ENCODE measurements at places on chromosomes 3 and 15.
A peak's percentile ranks its signal among the peaks of the same experiment; 100 is the strongest.

- DNase-seq: no peak
These were observed 113.4 kb upstream of the CBLB start for GRCh38 chr3:105982207-105982606.

- DNase-seq: no peak
These were observed 534.2 kb downstream of the ZIC1 start for GRCh38 chr3:147943265-147943945.

GRCh38 chr3:12954891-12955650, 113.7 kb upstream of the RPL32 start:
- peak; percentile 16 for DNase-seq

GRCh38 chr15:99994849-99995248, 261.6 kb upstream of the LYSMD4 start:
- DNase-seq: no peak

- DNase-seq: no peak
These were observed 198.8 kb downstream of the FNDC3B start for GRCh38 chr3:172238188-172238587.

DNA sequence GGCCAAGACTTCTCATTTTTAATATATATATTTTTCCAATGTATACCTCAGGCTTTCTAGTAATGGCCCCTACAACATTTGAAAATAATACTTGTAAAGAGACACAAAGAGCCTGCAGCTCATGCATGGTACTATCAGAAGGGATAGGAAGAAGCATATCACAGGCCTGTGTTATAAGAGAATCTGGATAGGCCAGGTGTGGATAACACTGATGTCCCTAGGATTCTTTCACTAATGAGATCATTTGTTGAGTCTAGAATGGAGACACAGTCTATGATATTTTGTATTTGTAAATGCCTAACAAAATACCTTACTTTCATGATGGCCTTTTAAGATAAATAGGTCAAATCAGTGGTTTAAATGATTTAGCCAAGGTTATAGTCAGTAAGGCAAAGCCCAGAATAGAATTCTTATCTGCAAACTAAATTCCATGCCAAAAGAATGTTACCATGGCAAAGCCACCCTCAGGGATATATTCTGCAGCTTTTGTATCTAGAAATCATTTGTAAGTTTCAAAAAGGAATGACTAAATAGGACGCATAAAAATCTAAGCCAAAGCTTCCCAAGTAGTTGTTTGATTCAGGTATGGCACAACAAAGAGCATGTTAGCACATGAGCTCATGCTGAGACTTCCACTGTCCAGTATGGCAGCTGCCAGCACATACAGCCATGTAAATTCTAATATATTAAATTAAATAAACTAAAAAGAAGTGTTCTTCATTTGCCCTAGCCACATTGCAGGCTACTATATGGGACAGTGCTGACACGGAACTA, 10.0 kb downstream of the DCP1A start:
- DNase-seq: no peak

- no peak for DNase-seq
These were observed 108.2 kb upstream of the KBTBD8 start for GRCh38 chr3:66889750-66890494.

DNA sequence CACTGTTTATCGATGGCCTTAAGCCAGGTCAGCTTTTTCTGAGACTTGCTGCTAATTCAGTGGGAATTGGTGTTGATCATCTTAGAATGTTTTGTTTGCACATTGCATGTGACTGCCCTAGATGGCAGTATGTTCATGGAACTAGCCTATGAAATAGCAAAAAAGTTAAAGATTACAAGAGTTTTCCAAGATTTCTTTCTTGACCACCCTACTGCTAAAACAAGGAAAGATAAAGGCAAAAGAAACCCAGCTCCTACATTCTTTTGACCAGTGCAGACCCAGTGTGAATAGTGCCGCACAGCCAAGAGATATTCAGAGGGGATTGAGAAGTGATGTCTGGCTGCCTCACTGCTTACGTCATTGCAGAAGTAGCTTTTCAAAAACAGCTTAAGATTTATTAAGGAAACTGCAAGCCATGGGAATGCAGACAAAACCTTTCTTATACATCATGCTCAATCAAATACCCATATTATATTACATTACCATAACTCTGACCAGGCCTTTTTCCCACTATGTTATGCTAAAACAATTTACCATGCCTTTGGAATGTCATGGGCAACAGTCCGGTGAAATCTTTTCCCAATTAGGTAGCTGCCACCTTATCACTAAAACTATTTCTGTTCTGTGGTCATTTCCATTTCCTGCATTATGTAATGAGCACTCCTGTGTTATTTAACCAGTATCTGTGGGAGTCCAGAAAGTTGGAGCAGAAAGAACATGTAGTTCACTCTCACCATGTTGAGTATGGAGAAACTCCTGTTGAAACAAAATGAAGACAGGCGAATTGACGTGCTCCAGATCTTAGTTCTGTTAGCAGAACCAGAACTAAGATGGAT, 6.0 kb downstream of the PHLDB2 start:
- peak; percentile 86 for DNase-seq

- no peak for DNase-seq
These were observed 36.3 kb upstream of the PPM1L start for GRCh38 chr3:160719710-160720109.

DNA sequence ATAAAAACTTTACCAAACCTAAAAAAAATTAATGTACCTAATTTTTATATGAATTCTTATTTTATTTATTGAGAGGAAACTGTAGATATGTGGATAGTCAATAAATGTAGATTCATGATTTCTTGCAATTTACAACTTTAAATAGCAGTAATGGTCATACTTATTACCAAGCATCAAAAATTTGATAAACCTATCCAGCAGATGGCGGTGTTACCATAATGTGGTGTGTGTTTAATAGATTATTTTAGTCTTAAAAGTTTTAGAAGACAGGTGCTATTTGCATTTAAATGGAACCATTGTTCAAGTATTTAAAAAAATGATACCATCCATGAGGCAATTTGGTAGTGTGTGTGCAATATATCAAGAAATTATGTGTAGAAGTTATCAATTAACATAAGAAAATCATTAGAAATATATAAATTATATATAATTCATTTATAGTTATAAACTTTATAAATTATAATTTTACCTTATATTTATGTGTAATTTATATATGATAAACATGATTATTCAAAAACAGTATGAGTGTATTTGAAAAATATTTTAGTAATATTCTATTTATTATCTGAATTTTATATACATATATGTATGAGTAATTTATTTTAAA, 176.0 kb upstream of the BCHE start:
- peak; percentile 19 for DNase-seq

GRCh38 chr15:24956111-24956838, 1.5 kb downstream of the SNRPN start:
- peak; percentile 31 for DNase-seq

GRCh38 chr15:62390791-62391640, 225.9 kb upstream of the C2CD4B start:
- peak; percentile 43 for DNase-seq

- no peak for DNase-seq
These were observed 46.1 kb upstream of the TUSC7 start for GRCh38 chr3:116663161-116664110.

- no peak for DNase-seq
These were observed 33.2 kb downstream of the PML start for GRCh38 chr15:74027688-74028087.

GRCh38 chr15:73799466-73799865, 46.3 kb upstream of the INSYN1 start:
- no peak for DNase-seq

- no peak for DNase-seq
These were observed 5.7 kb downstream of the PCCB start for GRCh38 chr3:136255672-136256406.

- DNase-seq: no peak
These were observed 1.7 kb downstream of the MRAS start for GRCh38 chr3:138349926-138350665.

DNA sequence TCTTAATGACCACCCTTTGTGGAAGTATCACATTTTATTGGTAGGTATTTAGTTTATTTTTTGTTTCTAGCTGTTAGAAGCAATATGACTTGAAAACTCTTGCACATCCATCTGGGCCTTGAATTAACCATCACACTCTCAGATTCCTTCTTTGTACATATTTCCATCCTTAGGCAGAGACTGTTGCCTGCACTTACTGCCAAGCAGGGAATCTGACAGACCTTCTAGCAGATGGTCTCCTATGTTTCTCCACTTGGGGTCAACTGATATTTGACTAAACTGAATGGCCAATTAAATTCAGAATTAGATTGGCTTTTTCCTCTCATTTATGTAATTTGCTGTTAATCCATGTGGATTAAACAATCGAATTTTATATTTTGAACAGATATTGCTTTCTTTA, 324.9 kb upstream of the TGFBR2 start:
- DNase-seq: no peak

- no peak for DNase-seq
These were observed 388.2 kb upstream of the AGTR1 start for GRCh38 chr3:148309390-148310035.

DNA sequence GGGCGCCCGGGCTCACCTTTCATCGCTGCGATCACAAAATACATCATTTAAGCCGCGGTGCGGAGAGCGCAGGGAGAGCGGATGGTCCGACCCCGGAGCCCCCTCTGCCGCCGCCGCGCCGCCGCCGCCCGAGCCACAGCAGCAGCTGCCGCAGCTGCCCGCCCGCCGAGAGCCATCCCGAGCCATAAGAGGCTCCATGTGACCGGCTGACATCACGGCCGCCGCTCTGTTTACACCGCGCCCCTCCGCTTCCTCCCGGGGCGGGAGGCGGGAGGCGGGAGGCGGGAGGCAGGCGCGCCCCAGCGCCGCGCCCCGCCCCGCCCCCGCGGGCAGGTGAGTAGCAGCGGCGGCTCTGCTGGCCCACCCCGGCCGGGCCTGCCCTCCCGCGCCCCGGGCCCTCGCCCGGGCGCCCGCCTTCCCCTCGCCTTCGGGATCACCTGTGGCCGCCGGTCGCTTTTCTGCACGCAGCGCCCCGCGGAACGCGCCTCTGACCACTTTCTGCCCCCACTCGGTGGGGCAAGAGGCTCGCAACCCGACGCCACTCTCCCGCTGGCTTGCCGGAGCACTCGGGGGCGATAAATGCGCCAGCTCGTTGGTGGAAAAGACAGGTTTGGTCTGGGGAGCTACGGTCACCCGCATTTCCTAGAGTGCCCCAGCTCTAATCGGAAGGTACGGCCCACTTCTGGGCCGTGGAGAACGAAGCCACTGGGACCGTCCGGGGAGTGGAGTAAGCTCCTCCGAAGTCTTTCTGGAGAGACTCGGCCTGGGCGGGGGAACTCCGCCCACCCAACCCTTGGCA, 113.6 kb upstream of the ICE2 start:
- peak; percentile 15 for DNase-seq

DNA sequence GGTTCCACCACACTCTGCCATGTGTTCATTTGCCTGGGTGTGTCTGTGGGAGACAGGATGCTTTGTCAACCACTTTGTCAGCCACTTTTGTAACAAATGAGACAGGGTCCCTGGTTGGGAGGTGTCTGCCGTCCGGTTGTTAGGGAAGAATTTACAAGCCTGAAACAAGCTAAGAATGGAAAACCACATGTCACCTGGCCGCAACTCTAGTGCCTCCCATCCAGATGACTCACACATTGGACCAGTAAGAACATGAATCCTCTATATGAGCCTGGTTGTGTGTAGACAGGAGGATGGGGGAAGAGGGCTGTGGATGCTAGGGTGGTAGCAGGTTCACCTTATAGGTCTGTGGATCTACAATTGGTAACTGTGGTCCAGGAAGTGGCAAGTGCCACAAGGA, 335.3 kb downstream of the CLSTN2 start:
- no peak for DNase-seq

DNA sequence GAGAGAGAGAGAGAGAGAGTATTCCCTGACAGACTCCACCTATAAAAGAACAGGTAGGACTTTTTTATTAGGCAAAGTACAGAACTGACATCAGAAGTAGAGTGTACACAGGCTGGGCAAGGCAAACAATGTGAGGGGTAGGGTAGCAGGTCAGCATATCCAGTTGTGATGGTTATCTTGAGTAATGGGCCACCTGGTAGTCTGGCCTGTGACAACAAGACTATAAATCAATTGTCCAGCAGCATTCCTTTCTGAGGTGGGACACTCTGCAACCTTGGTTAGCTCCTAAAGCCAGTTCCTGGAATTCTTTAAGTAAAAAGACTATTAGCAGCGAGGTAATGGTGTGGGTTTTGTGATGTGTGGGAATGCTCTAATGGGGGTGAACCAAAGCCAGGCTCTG, 14.9 kb upstream of the TMCC1 start:
- DNase-seq: no peak

DNA sequence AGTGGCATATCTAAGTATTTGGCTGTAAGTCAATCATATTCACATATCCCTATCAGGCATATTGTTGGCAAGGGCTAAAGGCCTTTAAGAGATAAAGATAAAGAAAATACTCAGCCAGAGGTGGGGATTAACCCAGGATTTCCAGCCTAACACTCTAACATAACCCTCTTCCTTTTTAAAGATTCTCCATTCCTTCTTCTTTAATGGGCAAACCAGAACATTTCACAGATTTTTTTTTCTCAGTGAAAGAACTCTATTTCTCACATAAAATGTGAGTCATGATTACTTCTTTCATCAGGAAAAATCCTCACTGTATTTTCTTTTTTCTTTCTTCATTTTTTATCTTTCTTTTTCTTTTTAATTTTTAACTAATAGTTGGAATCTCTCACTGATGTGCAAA, 200.4 kb downstream of the NR1D2 start:
- no peak for DNase-seq

- no peak for DNase-seq
These were observed 109.9 kb upstream of the SYNPR start for GRCh38 chr3:63168179-63168578.

Data from skin of body (tissue), 3 donors.